ENCODE measurements at places on chromosomes 3 and 15.

GRCh38 chr15:25735550-25736384 is 127.4 kb downstream of the ATP10A start:
- no peak for DNase-seq

DNA sequence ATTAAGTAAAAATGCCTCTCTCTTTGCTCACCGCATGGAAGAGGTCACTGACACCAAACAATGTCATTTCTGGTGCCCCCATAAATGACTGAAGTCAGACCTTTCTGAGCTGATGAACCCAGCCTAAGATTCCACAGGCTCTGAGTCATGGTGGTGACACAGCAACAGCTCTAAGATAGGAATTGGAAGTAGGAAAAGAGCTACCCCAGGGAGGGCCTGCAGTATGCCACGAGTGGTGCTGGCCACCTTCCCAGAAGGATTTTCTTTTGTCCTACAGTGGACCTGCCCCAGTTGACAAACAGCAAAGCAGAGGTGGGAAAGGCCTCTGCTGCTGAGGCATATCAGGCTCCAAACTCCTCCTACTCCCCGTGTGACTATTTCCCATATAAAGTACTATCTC is 208.1 kb downstream of the MINAR1 start:
- DNase-seq, result no peak

DNA sequence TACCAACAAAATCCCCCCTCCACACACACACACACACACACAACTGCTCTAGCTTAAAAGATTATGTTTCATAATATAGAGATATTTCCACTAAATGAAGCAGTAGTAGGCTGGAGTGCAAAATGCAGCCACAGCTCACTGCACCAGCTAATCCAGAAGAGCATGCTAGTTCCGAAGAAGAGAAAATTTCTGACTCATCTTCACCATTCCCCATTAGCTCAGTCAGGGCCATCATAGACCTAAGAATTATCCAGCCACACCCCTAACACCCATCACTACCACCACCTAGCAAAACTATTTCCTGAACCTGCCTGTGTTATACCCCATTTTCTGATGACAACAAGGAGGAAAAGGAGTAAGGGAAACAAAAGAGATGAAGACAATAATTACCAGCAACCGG is 67.1 kb upstream of the UBE2E2 start:
- DNase-seq, result no peak

- no peak for DNase-seq
Observed at GRCh38 chr3:156553705-156554356, 1.1 kb downstream of the SSR3 start.

DNA sequence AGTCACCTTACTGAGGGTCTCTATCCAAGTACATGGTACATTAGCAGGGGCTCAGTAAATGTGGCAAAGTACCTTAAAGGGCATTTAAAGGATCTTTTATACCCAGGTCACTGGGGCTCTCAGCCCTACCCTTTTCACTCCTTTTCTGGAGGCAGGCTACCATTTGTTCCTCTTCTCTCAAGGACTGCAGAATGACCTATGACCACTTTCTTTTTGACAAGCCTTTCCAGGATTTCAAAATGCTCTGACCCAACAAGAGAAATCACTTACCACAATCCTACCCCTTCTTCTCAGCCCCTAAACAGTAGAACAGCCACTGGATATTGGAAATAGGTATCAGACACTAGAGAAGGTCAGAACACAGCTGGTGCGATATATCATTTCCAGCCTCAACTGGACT is 221.8 kb upstream of the TPRG1 start:
- DNase-seq, result no peak

GRCh38 chr3:28826840-28827239 is 454.0 kb upstream of the RBMS3 start:
- no peak for DNase-seq

GRCh38 chr3:185789891-185790830 is 34.7 kb downstream of the IGF2BP2 start:
- no peak for DNase-seq

DNA sequence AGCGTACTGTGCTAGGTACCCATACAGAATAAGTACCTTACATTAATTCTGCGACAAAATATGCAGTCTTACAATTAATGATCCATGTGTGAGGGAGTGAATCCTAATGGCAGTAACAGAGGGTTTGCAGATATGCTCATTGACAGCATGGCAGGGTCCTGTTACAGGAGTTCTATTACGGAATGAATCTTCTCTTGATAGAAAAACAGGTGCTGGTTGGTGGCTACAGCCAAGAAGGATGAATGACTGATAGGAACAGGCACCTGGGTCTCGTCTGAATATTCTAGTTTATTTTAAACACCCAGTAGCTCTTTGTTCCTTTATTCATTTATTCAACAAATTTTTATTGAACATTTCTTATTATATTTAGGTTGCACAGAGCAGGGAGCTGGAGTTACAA is 22.8 kb downstream of the PGBD4 start:
- DNase-seq, result no peak

DNA sequence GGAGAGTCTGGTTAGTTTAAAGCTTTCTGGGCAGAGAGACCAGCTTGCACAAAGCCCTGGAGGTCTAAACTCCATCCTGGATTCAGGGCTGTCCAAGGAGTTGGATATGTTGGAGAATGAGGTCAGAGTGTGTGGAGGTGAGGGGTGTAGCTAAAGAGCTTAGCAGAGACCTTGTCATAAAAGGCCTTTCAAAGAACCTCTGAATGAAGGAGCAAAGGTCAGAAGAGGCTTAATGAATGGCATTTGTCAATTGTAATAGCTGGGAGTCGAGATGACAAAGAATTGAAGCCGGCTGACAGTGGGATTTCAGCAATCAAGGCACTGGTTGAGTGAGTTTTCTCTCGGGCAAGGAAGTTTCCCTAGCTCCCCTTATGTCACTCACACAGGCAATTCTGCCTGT is 202.6 kb downstream of the PDCD6IP start:
- no peak for DNase-seq

- DNase-seq, result no peak
Observed at GRCh38 chr3:141338881-141339280, 29.4 kb upstream of the ZBTB38 start.

- no peak for DNase-seq
Observed at GRCh38 chr3:64053581-64053980, 30.3 kb upstream of the PSMD6 start.

GRCh38 chr3:10837849-10838248 is 21.8 kb downstream of the SLC6A11 start:
- DNase-seq, result no peak

DNA sequence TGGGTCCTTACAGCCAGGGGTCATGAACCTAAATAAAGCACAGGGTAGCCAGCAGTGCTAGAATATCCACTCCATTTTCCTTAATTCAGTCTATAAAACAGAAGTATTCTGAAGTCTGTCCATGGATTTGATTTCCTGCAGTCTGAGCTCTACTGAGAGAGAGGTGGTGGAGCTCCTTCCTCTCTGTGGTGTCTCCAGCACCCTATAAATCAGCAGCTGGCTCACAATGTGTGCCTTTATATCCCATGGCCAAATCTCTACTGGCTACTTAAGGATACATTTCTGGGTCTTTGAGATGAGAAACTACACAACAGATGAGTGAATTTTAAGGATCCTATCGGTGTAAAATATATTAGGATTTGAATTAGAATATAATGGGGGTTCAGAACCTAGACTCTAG is 339.9 kb upstream of the RBMS3 start:
- no peak for DNase-seq

DNA sequence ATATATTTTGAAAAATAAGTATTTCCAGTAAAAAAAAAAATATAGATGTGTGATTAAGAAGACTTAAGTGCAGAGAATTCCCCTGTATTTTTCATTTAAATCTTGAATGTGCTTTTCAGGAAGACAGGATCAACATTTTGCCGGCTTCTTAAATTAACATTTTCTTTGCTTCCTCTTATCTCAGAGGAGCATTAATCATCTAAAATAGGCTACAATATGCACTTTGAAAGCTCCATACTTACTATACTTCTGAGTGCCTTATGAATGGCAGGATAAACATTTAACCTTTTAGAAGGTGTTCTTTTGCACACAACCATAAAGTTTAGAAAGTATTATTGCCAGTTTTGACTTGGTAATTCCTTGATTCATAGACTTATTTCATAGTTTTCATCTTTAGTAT is 164.3 kb downstream of the ECT2 start:
- DNase-seq, result no peak

- no peak for DNase-seq
Observed at GRCh38 chr15:82710926-82711490, 1.3 kb upstream of the AP3B2 start.

DNA sequence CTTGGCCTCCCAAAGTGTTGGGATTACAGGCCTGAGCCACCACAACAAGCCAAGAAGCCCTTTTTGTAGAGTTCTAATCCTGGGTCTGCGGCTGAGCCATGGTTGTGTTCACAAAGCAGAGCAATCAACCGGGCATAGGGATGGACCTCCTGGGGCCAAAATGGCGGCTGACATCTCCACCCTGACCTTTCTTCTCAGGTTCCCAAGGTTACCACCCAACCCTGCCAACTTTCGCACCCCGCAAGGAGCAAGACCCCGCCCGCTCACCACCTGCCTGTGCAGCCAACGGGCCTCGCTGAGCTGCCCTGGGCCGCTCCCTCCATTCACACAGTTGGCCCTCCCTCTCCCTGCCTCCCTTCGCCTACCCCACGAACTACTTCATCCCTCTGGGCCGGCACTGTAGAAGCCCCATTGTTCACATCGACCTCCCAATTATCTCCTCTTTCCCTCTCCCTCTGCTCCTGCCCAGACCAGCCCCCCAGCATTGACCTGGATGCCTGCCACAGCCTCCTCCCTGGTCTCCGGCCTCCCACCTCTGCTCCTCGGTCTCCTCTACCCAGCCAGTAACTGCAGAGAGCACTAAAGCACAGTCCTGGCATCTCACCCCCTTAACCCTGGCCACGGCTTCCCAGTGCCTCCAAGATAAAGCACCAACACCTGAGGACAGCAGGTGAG is 62.0 kb upstream of the TFRC start:
- no peak for DNase-seq

GRCh38 chr3:112496366-112497067 is 2.8 kb downstream of the BTLA start:
- no peak for DNase-seq

DNA sequence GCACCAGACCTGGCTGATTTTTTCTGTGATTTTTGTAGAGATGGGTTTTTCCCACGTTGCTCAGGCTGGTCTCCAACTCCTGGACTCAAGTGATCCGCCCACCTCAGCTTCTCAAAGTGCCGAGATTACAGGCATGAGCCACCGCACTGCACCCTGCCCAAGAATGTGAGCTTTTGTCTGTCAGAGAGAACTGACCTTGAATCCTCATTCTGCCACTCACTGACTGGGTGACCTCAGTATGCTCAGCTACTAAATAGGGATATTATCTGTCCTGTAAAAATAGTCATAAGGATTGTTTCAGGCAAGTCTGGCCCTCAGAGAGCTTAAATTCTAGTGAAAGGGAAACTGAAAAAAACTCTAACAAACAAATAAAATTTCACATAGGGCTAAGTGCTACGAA is 2.1 kb upstream of the RFT1 start:
- no peak for DNase-seq

- DNase-seq, result no peak
Observed at GRCh38 chr3:107211608-107212007, 165.6 kb upstream of the CCDC54 start.

DNA sequence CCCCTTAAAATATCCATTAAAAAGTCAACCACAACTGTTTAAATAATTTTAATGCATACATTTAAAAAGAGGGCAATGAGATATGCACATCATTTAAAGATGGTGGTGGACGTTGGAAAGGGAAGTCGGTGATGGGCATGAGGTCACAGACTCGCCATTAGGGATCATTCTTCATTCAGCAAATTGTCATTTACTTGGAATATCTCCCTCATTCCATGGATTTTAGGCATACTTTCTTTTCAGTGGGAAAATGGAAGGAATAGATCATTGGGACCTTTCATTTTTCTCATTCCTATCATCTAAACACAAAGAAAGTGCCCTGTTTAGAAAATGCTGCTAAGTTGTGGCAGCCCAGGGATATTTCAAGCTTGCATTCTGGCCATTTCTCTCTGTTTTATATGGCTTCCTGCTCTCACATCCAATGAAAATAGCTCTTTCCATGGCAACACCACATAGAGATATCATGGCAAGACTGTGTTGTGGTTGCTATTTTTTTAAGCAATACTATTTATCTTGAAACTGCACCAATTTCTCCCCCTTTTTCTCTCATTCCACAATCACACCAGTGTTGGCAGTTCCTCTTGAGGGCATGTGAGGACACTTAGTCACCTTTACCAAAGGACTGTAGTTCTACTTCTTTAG is 40.7 kb upstream of the LMCD1 start:
- DNase-seq, result no peak

DNA sequence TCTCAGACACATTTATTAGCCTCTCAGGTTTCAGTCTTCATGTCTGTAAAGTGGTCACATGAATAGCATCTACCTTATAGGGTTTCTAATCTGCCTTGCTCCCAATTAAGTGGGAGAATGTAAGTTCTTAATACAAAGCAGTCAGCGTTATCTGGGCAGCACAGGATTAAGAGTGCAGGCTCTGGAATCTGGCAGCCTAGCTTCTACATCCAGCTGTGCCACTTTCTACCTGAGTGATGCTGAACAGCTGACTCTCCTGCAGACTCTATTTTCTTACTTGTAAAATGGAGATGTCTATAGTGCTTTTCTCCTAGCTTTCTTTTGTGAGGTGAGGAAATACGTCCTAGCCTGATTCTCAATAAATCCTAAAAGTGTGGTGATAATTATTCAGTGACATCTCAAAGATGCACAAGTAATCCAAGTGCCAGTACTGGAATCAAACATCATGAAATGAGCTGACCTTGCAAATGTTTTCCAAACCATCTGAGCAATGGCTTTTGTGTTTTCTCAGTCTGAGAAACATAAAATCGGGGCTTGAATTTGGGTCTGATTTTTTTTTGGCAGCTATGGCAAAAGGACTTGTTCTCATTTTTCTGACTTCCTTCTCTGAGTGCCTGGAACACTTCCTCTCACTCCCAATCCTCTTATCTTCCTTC is 232.2 kb upstream of the FEZF2 start:
- DNase-seq, result no peak

DNA sequence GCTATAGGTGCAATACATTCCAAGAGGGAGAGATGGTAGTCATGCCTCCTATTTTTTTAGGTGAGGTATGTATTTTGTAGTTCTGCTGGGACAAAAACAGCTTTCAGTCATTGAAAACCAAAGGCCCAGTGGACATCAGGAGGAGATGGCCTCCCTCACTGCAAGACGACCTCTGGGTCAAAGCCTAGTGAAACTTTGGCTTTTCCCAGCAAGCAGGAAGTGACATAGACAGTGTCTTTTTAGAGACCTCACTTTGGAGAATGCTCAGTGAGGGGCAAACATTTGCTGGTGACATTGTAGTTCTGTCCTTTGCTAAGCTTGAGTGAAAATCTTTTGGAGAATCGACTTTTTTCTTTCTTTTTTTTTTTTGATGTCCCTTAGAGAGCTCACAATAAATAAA is 27.3 kb downstream of the LIPC start:
- no peak for DNase-seq

- no peak for DNase-seq
Observed at GRCh38 chr3:45084820-45085816, 59.0 kb downstream of the CLEC3B start.

GRCh38 chr3:95629802-95630201 is 1184.6 kb upstream of the EPHA6 start:
- no peak for DNase-seq

Data from cortex of kidney (tissue), 1 donor.